ENCODE measurements at places on chromosomes 3 and 15. TPM values are rescaled to one million over a fixed set of nuclear protein-coding genes. Genes with fewer than 3 reads are reported as not detected.

The MED12L gene
- 0.30 TPM for total RNA-seq

The CD80 gene
- total RNA-seq: not detected

The HOMER2 gene
- total RNA-seq: 9.4 TPM

The FMN1 gene
- 0.08 TPM for total RNA-seq

The OR5K2 gene
- total RNA-seq: not detected

The AGTR1 gene
- total RNA-seq: 1.9 TPM

The IQCH gene
- total RNA-seq: 1.3 TPM

The GNB4 gene
- 54.2 TPM for total RNA-seq

The CFAP100 gene
- total RNA-seq: not detected

The HHLA2 gene
- not detected for total RNA-seq

The ELL3 gene
- 3.5 TPM for total RNA-seq

The COL7A1 gene
- total RNA-seq: 11.2 TPM

The IGF2BP2 gene
- total RNA-seq: 29.1 TPM

The C15orf40 gene
- total RNA-seq: 9.9 TPM

The TEX9 gene
- total RNA-seq: 4.1 TPM

The RNF111 gene
- 10.4 TPM for total RNA-seq

The FURIN gene
- 176 TPM for total RNA-seq
